Hematopoietic multipotent progenitor cell (in vitro differentiated cells): ENCODE measurements at places on chromosomes 4 and X.

DNA sequence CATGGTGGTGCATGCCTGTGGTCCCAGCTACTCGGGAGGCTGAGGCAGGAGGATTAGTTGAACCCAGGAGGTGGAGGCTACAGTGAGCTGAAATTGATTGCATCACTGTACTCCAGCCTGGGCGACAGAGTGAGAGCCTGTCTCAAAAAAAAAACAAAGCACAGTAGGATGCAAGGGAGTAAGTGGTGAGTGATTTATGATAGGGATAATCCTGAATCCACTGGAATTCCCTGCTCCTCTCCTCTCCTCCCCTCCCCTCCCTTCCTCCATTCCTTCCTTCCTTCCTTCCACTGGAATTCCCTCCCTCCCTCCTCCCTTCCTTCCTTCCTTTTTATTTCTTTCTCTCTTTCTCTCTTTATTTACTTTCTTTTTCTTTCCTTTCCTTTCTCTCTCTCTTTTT is 40.9 kb upstream of the NKRF start:
- DNase-seq: no peak

DNA sequence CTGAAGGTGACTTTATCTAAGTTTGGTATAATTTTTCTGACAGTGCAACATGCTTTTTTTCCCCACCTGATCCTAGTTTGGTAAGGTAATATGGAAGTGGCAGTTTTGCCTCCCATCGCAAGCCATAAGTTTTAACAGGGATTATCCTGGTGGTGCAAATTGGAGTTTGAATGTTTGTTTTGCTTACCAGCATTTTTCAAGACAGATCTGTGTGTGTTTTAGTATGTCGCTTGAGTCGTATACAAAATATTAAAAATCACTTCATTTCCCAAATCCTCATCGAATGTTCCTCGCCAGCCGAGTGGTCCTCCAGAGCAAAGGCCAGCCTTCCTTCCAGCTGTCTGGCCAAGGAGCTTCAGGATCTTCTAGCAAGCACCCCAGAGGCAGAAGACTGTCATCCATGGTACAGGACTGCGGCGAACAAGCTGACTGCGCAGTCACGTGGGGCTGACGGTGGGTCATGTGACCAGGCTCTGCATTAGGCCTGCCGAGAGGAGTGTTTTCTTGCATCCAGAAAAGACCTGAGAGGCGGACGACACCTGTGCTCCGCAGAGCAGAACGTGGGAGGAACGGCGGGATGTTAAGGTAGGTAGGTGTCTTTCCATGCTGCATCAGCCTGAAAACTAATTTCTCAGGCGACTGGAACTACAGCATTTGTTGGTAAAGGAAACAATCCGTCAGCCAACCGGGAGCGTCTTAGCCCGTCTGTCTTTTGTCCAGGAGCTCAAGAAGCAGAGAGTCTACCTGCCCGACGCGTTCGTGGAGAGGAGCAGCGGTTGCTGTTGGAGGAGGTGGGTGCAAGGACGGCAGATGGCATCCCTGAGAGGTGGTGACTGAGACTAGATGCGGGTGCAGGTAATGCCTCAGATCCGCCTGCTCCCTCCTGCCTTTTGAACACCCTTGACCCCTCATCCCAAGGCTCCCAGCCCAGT is at the start of gene GPRASP3:
TSS of gene GPRASP3 (plus strand) at position 507 of the 932 bp plus-strand sequence. CDS start 28,253 bp downstream, outside the sequence.
- peak; percentile 18 for DNase-seq

DNA sequence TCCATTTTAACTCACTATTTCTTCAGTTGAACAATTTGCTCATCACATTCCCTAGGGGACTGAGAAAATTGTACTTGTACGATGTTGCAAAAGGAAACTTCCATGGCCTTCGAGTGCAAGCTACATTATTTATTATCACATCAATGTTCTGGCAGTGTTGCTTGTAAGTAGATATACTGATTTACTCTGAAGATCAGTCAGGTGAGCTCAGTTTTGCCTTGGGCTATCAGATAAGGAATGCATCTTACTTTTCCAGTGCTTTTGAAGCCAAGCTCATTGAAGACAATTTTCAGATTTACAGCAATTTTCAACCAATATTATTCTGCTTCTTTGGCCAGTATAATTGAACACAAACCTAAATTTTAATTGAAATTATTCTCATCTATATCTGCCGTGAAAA is 1296.9 kb downstream of the RAPGEF2 start:
- DNase-seq: no peak

GRCh38 chr4:171516694-171517093 is 296.5 kb upstream of the GALNTL6 start:
- DNase-seq: no peak

DNA sequence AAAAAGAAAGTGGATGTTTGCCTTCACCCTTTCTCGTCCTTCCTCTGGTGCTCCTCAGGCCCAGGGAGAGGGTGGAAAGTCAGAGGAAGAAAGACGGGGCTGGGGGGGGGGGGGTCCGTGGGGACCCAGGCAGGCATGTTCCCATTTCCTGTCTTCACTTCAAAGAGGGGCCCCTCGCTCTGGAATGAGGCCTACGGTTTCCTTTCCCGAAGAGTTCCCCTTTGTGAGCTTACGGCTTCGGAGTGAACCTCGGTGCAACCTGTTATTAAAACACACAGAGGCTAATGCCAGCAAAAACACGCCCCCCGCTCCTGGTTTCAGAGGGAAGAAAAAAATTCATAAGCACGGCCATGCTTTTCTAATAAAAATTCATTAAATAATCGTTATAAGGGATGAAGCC is 40.1 kb downstream of the SHOX start:
- no peak for DNase-seq

DNA sequence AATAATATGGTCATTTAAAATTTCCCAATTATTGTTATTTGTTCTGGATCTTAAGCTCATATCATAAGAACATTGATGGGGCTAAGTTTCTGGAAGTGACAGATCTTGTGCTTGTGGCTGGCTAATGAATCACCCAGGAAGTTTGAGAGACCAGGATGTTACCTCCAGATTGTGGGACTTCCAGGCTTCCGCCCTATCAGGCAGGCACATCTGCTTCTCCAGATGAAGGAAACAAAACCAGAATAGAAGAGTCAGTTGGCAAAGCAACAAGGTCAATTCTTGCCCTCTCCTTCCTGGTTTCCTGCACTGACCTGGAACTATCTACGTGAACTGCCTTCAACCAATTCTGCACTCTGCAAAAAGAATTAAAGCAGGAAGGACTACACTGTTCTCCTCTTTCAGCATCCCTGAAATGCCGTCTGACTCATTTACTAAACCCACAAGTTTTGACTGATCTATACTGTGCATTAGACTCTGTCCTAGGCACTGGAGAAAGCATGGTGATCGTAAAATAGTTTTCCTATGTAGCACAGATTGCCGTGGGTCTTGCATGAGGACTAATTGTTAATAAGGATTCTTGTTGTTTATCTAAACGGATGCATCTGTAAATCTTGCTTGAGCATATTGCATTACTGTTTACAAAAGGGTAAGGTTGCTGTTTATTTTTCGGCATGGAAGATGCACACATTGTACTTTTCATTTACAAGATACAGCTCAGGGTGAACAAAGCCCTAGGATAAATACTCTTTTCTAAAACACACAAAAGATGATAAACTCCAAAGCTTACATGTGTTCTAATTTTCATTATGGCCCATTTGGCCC is 74.6 kb downstream of the AMELX start:
- DNase-seq: no peak

DNA sequence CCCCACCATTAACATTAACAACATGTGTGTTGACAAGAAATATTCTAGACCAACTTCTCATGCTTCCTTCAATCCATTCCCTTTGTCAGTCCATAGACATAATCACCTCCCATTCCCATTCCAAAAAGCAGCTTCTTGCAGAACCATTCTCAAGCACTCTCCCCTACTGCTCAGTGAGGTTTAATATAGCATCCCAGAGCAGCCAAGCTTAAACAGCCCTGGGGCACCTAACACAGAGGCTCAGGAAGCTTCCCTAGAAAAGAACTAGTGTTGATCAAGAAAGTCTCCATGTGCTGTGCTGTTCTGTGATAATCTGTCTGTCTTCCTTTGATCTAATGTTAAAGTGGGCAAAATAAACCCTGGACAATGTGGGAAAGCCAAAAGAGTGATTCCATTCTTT is 174.2 kb upstream of the NOCT start:
- DNase-seq: no peak

DNA sequence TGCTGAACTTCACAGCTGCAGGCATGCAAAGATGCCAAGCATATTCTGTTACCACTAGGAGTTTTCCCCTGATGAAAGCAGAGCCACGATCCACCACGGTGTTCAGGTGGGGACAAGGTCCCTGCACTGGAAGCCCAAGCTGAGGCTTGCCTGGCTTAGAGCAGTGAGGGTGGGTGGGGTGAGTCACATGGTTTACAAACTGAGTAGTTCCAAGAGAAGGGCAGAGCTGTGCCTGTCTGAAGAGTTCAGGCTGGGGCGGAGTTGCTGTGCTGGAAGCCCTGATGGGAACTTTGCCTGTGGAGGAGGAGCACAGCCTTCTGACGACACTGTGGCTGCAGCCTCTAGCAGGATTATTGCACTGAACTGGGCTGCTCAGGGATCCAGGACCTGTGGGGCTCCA is 45.5 kb downstream of the FAM9B start:
- DNase-seq: no peak

- DNase-seq: no peak
These were observed 4.2 kb upstream of the ENAM start for GRCh38 chr4:70624226-70624793.

DNA sequence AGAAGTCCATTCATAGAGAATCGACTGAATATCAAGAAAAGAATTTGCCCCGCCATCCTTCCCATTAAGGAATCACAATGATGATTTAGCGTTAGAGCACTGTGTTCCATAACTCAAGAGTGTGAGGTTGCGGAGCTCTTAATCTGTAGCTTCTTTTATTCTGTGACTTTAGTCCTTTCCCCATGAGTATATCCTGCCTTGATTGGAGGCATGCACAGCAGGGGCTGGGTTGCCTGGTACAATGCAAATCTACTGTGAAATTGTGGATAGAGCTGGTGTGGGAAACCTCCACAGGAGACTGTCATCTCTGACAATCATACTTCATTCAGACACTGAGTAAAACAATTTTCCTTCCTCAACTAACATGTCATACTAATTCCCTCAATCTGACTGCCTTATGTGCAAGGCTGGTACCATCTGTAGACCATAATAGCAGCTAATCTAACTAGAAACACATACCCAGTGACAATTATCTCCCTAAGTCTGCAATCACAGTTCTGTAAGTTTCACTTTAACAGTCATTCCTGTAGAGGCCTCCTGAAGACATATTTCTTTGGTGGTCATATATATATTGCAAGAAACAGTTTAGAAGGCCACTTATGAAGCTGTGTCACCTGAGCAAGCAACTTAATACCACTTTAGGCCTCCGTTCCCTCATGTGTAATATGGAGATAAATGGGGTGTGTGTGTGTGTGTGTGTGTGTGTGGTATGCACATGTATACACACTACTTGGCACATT is 355.2 kb upstream of the FAM241A start:
- no peak for DNase-seq

GRCh38 chr4:15569746-15570145 is 85.4 kb downstream of the FBXL5 start:
- DNase-seq: no peak

- no peak for DNase-seq
These were observed 2.8 kb upstream of the CPLX1 start for GRCh38 chr4:828641-829271.

GRCh38 chrX:119391279-119391678 is 7.9 kb upstream of the SLC25A43 start:
- DNase-seq: no peak

DNA sequence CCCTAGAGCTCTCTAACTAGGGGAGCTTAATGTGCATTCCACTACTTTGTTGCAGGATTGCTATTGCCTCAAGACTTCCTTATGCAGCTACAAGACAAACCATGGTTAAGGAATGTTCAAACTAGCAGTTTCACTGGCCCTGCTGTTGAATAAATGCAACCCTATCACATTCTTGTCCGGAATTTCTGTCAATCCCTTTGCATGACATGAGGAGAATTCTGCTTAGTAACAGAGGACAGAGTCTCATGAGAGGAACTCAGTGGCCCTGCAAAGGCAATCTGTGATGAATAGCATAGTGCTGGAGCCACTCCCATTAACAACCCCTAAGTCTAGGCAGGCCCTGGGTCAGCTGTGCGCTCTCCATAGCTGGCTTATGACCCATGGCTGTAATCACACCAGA is 30.7 kb upstream of the SGMS2 start:
- no peak for DNase-seq
